ENCODE measurements at places on chromosomes 3 and 15.

GRCh38 chr3:62188681-62189375 lies 184.5 kb downstream of the FEZF2 start:
- peak; percentile 62 for DNase-seq

- no peak for DNase-seq
Observed at GRCh38 chr3:52829482-52829881, 990 bp downstream of the ITIH4 start.

DNA sequence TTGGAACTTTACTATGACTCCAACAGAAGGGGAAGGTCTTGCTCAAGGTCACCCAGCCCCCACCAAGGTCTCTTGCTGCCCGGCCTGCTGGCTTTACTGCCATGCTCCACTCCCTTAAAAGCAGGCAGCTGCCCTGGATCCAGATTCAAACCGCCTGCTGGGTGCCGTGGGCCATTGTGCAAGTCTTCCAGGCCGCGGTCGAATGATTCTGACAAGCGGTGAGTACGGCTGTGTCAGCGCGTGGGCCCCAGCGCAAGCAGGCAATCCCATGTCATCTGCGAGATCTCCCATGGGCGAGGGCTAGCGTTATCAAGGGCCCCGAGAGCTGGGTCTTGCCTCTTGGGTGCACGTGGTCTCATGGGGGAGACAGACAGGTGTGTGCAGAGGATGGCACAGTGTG lies 37.6 kb downstream of the CORO2B start:
- DNase-seq, result no peak

DNA sequence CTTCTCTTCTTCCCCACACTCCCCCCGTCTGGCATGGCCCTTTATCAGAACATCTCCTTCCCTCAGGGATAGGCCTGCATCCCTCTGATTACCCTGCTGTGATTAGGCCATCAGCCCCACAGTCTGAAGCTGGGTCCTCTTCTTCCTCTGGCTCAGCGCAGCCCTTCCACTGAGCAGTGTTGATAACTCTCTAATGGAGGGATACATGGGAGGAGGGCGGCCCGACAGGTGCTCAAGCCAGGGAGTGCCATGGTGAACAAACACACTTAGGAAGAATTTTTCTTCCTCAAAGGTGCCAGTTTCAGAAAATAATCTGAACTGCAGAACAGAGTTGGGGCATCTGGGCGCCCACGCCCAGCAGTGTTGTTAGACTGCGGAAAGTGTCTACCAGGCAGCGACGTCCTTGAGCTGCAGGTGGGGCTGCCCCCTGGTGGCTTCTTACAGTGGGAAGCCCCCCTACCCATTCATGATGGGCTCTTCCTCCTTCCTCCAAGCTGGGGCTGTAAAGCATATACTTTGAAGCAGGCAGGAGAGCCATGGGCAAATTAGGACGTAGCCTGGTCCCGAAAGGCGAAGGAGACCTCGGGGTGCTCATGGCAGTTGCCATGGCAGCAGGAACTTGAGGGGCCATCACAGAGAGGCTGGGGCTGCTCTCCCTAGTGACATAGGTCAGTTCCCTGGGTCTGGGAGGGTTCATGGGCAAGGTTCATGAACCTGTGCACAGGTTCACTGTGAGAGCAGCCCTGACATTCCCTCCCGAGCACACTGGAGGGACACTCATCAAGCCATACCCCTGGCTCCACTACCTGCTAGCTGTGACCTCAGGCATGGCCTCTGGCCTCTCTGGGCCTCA lies 33.2 kb upstream of the NR2C2 start:
- DNase-seq, result no peak

Data from GM19239 (cell line).